T-helper 22 cell (primary cell): ENCODE measurements at places on chromosomes 4 and X.
A peak's percentile ranks its signal among the peaks of the same experiment; 100 is the strongest.

GRCh38 chrX:71550578-71550977 is 17.7 kb downstream of the OGT start:
- no peak for DNase-seq

- no peak for DNase-seq
These were observed at the start of gene ADAMTS3 for GRCh38 chr4:72568959-72569718. ADAMTS3 (minus strand) TSS chr4:72569221; CDS start chr4:72568762, 459 bp downstream.

DNA sequence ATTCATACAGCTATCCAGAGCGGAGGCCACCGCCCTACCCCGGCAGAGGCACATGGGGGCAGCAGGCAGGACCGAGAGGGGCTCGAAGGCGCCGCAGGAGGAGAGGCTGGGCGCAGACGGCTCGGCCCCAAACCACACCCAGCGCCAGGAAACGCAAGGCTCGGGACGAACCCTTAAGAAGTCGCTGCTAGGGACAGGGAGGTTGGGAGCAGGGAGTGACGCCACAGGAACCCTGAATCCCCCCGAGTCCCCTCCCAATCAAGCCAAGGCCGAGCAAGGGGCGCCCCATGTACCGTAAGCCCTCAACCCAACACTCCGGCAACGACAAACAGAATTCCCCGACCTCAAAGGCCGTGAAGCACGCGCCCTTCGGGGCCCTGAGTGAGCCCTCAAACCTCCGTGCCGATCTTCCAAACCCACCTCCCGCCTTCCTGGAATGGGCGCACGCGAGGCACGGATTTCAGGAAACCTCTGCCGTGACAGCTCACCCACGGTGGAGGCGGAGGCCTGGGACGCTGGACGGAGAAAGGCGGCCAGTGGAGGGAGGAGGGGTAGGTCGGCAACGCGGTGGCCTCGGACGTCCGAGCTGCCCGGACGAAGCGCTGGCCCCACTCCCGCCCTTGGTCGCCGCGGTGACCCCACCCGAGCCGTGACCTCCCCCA is 1.8 kb downstream of the ZFYVE28 start:
- DNase-seq: no peak

DNA sequence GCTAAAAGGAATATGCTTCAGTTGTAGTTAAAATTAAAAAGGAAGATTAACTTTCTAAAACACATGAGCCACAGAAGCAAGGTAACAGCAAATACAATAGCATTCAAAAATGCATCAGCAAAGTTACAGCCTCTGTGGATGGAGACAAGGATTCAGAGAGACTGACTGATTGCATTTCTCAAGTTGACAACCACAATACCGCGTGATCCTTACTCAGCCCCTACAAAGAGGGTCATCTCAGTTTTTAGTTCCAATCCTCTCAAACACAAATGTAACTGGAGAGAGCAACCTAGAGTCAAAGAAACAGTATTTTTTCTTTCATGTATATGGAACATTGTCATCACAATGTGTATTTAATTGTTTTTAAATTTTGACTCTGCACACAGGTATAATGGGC is 14.2 kb upstream of the C1QTNF7 start:
- no peak for DNase-seq

DNA sequence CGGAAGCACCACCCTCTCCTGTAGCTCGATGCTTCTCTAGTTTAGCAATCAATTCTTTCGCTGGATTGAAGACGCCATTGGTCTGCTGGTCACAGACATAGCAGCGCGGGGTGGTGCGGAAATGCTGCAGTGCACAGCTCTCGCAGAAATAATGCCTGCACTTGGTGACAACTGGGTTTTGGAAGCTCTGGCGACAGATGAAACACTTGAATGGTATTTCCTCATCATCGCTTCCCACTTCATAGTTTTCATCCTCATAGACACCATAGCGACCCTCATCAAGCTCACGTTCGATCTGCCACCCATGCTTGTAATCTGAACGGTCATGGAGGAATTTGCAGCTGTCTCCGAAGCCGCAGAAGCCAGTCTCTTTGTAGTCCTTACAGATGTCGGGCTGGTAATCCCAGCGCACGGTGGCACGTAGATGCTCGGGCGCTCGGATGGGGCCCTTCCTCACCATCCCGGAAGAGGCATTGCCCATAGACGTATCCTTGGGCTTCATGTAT is 854 bp downstream of the RNF113A start:
- DNase-seq: peak; percentile 12

DNA sequence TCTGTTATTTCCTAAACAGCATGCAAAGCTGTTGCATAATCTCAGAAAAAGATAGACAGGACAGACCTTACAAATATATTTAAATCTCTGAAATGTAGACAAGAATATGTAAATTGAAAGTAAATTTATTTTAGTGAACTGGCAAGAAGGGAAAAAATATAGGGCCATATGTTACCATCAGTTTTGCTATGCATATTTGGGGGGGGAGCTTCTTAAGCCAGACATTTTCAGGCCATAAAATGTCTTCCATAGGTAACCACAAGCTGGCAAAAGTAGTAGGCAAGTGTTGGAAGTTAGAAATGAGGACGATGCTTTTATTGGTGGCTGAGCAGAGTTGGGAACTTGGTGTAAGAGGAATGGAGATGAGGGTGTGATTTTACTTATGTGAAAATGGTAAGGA is 272.0 kb upstream of the CXXC4 start:
- no peak for DNase-seq

DNA sequence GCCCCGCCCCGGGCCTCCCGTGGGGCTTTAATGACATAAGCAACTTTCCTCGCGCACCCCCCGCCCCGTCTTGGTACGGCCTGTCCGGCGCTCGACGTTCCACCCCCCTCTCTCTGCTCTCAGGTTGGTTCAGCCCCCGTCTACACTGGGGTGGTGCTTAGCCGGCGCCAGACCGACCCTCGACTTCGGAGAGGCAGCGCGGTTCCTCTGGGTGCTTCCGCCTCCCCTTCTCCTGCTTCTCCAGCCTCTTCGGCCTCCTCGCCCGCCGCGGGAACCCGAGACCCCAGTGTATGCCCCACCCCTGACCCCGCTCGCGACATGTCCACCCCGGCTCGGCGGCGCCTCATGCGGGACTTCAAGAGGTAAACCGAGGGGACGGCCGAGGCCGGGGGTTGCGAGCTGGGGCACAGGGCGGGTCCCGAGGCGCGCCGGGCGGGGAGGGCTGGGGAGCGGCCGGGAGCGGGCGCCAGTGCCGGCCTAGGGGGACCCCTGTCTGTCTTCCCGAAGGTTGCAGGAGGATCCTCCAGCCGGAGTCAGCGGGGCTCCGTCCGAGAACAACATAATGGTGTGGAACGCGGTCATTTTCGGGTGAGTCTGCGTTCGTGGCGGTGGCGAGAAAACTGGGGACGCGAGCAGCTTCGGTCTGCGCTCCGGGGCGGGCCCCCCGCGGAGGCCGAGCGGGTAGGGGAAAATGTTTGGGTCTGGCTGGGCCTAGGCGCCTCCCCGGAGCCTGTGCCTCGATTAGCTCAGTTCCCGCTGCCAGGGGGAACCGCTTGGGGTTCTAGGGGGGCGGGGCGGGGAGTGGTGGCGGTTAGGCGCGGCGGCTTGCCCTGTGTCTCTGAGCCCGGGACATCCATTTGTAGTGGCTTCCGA is at the start of gene UBE2A:
Gene UBE2A, plus strand, starts transcription at position 170 of the 873 bp plus-strand sequence. Its CDS starts 149 bp downstream, at position 319.
- DNase-seq: peak; percentile 79

GRCh38 chr4:11511321-11511720 is 82.6 kb upstream of the HS3ST1 start:
- no peak for DNase-seq

GRCh38 chrX:153692611-153693156 is 5.0 kb downstream of the SLC6A8 start:
- DNase-seq: no peak

DNA sequence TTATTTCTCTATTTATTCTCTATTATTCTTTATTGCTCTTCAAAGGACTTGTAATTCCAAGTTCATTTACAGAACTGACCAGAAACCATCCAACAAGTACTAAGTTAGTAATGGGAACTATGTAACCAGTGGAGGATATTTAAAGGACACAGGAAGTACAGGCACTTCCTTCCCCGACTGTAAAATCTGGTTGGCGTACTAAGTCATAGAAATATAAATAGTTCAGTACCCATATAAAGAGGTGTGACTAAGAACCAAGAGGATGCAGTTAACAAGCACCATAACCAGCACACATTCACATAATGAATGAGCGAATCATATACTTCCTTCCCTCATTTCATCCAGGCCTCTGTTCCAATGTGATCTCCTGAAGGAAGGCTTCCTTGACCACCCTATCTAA is 3.6 kb upstream of the EIF4E start:
- DNase-seq: no peak

DNA sequence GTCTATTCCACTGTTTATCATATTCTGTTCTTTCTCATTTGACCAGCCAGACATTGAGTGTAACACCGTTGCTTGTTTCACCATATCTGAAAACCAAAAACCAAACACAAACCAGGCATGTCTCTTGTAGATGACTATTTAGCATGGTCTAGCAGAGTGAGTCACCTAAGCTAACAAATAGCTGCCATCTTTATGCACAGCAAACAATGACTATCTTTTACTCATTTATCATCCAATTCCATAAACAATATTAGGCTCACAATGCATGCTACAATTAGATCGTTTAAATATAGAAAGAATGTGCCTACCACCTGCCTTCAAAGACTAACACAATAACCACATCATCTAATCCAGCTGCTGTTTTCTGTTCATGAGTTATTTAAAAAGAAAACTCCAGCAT is 495.4 kb downstream of the PCDH19 start:
- no peak for DNase-seq

GRCh38 chr4:166501941-166502382 is 628.9 kb downstream of the TLL1 start:
- DNase-seq: no peak

GRCh38 chr4:99324361-99324760 is 3.2 kb upstream of the ADH1B start:
- DNase-seq: no peak

DNA sequence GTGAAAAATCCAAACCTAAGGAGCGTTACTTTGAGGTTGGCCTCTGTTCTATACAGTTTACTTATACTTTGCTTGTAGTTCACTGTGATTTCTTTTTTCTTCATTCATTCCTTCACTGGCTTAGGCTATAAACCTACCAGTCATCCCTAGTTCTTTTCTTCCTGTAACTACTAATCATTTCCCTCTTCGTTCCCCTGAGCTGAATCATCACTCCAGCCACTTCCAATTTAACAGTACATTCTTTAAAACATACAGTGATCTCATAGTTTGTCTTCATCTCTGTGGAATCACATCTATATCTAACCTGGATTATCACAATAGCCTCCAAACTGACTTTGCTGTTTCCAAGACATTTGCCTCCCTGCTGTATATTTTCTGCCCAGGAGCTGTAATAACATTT is 25.2 kb upstream of the NPFFR2 start:
- DNase-seq: no peak

DNA sequence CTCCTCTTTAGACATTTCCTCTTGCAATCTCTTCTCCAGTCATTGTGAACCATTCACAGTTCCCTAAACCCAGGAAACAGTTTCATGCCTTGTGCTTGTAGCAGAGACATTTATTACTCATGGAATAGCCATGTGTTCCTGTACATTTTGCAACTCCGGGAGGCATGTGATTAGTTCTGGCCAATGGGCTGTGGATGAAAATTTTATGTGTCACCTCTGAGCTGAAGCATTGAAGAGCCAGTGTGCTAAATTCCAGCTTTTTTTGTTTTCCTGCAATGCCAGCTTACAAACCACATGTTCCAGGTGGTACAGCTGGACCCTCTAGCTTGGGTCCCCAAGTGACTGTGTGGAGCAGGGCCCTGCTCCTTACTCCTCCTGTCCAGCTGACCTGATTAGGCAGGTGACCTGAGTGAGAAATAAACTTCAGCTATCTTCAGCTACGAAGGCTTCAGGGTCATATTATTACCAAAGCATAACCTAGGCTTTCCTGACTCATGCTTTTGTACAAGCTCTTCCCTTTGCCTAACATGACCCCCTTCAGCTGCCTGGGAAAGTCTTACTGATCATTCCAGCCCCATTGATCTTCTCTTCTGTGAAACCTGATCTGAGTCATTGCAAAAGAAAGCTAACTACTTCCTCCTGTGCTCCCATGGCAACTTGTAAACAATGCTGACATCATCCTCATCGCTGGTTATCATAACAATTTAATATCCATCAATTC is 200.4 kb downstream of the PTTG2 start:
- peak; percentile 61 for DNase-seq

GRCh38 chr4:174334628-174335027 is 50.9 kb downstream of the CEP44 start:
- no peak for DNase-seq

DNA sequence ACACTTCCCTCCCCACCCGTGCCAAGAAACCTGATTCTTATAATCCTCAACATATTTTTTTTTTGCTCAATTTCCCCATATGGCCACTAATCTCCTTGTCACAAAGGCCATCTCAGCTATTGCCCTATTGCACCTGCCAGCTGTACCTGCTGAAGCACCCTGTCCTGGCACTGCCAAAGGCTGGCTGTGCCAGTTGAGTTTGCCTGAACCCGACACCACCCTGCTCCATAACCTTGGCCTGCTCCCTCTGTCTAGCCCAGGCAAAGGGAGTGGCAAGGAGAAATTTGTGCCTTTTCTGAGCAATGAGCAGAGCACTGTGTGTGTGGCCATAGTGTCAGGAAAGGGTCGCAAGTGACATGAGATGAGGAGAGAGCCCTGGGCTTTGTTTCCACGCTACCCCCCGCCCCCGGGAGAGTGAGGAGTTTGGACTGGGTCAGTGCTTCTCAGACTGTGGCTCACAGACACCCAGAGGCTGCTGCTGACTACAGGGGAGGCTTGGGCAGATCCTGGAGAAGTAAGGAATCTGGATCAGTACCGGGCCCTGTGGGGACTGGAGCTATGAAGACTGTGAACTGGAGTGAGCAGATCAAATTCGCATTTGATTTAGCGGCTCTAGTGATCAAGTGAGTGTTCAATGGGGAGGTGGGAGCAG is 42.2 kb upstream of the HMGB3 start:
- DNase-seq: no peak

- DNase-seq: no peak
These were observed 60.6 kb downstream of the BTC start for GRCh38 chr4:74733756-74734155.

DNA sequence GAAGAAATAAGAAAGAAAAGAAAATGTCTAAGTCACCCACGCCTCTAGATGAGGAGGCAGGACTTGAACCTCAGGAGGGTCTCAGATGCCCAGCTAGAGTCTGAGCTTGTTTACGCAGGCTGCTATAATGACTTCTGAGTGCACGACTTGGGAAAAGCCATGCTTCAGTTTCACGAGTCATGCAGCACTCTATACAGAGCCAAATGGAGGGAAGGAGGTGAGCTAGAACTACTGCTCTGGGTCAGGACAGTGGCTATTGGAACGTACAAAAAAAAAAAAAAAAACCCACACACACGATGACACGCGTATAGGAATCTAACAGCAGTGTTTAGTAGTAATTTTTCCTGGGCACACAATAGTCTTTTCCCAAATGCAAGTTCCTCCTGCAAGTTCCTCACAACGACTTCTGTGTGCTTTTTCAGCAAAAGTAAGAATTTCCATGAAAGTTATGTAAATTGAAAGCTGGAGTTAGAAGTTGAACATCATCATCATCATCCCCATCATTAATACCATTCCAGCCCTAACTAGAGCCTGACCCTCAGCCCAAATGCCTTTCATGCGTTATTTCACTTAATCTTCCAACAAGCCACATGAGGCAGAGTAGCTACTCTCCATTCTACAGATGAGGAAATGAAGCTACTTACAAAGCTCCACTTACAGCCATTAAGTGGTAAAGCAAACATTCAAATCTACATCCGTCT is 36.6 kb downstream of the IRF2 start:
- DNase-seq: no peak

GRCh38 chr4:56861360-56861759 is 39.9 kb upstream of the SPINK2 start:
- no peak for DNase-seq

- DNase-seq: no peak
These were observed 49.6 kb downstream of the SMAD1 start for GRCh38 chr4:145531223-145531622.
